ENCODE measurements at places on chromosomes 7 and 10. TPM values are rescaled to one million over a fixed set of nuclear protein-coding genes. Genes with fewer than 3 reads are reported as not detected.

The GNGT1 gene
- total RNA-seq, result not detected

The SLC26A4 gene
- 0.91 TPM for total RNA-seq

The TRPV5 gene
- not detected for total RNA-seq

The AGAP3 gene
- total RNA-seq, result 123 TPM

The WIPF3 gene
- total RNA-seq, result 1.0 TPM

The CYP2C19 gene
- total RNA-seq, result not detected

The ASZ1 gene
- not detected for total RNA-seq

The CPN1 gene
- total RNA-seq, result not detected

The SFTPD gene
- 0.22 TPM for total RNA-seq

The NEUROD6 gene
- total RNA-seq, result not detected

The BTBD16 gene
- total RNA-seq, result not detected

The PON1 gene
- 1.00 TPM for total RNA-seq

The NME8 gene
- not detected for total RNA-seq

The HOXA11 gene
- not detected for total RNA-seq

The GOT1 gene
- 46.8 TPM for total RNA-seq

The CPA1 gene
- total RNA-seq, result not detected

The NODAL gene
- 0.43 TPM for total RNA-seq

The CALML3 gene
- not detected for total RNA-seq

The GOLGA7B gene
- not detected for total RNA-seq

The TMEM72 gene
- not detected for total RNA-seq

The FOXI2 gene
- total RNA-seq, result not detected

The MMD2 gene
- not detected for total RNA-seq

The TMEM236 gene
- total RNA-seq, result 0.14 TPM

The ZP3 gene
- total RNA-seq, result 1.4 TPM

The SLC18A2 gene
- total RNA-seq, result not detected

The AEBP1 gene
- 65.0 TPM for total RNA-seq

The CRYGN gene
- total RNA-seq, result not detected

The GDF10 gene
- total RNA-seq, result 6.1 TPM

The STK31 gene
- total RNA-seq, result 0.20 TPM

The CLDN3 gene
- total RNA-seq, result 0.68 TPM

The IGFBP3 gene
- 1,283 TPM for total RNA-seq

The PDE6C gene
- not detected for total RNA-seq

The GRM3 gene
- not detected for total RNA-seq

The ING3 gene
- 8.6 TPM for total RNA-seq

The DHX32 gene
- total RNA-seq, result 41.7 TPM

The MMP21 gene
- total RNA-seq, result not detected

The BZW2 gene
- 83.4 TPM for total RNA-seq

The MYL10 gene
- total RNA-seq, result 0.73 TPM

The EPHB6 gene
- 15.7 TPM for total RNA-seq

The LRMDA gene
- total RNA-seq, result 2.2 TPM

The DRGX gene
- total RNA-seq, result not detected

The SPAM1 gene
- total RNA-seq, result not detected

The AHCYL2 gene
- total RNA-seq, result 13.3 TPM

The IGF2BP3 gene
- total RNA-seq, result 69.9 TPM

The NYAP1 gene
- total RNA-seq, result 2.6 TPM

The LBX1 gene
- not detected for total RNA-seq
